ENCODE measurements at places on chromosomes 7 and 10.

- peak; percentile 66 for DNase-seq
Measured at GRCh38 chr7:104130726-104131125, 77.1 kb downstream of the ORC5 start.

GRCh38 chr10:74067373-74068352, 69.7 kb downstream of the VCL start:
- DNase-seq = no peak

DNA sequence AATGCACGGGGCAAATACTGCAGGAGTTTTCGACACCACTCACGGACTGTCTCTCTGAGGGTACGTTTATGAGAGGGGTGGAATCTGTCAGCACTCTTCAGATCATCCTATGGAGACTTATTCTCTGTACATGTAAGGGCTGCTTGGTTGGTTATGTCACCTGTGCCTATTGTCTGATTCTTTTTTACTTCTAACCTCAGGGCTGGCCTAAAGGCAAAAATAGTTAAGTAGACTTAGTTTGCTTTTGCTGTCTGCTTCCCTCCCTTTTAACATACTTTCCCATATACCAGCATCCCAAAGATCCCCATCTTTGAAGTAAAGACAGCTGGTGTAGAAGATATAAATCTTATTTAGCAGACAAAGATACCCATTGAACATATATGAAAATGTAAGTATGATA, 105.9 kb downstream of the PRKG1 start:
- DNase-seq = no peak

- DNase-seq = no peak
Measured at GRCh38 chr7:53811555-53812079, 730.6 kb upstream of the VSTM2A start.

DNA sequence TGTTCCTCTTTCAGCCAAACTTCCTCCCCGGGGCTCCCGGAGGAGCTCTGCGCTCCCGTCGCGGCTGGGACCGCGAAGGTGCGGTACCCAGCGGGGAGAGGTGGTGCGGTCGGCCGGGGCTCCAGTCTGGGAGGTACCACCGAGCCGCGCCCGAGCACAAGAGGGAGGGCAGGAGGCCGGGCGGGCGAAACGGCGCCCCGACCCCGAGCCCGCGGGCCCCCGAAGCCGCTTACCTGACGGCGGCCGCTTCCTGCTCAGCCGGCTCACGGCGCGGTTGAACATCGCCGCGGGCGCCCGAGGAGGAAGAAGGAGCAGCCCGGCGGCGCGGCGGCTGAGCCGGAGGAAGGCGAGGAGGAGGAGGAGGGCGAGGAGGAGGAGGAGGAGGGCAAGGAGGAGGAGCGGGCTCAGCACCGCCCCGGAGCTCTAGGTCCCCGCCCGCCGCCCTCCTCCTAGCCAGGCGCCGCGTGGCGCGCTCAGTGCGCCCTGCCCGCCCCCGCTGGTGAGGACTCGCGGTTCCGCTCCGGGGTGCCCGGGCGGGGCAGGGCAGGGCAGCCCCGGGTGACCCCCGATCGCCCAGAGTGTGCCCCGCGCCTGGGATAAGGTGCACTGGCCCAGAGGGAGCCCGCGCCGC, at the start of gene RGS10:
TSS of gene RGS10 (minus strand) at position 363 of the 631 bp plus-strand sequence. CDS start at position 282, 81 bp downstream.
- DNase-seq = peak; percentile 74

DNA sequence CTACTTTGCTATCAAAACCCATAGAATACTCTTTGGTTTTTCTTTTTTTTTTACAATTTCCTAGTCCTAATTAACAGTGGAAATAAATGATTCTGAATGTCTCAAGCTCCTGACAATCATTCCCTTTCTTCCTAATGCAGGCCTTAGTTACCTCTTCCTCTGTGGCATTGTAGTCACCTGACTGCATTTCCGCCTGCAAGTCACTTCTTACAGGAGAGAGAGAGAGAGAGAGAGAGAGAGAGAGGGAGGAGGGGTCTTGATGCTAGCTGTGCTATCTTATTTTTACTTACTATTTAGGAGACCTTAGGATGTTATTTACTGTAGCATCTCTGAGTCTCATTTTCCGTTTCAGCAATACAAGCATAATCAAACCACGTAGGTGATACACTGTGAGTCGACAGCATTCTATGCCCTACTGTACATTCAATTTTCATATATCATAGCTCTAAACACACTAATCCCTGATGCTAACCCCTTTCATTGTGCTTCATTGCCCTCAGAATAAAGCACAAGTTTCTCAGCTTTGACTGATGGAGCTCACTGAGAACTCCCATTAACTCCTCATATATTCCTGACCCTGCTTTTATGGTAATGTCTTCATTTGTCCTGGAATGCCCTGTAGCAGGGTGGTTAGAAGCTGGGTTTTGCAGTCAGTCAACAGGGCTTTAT, 1237.3 kb downstream of the XPNPEP1 start:
- no peak for DNase-seq

- DNase-seq = no peak
Measured at GRCh38 chr10:49382226-49382625, 13.7 kb downstream of the DRGX start.

GRCh38 chr7:42106562-42106961, 130.4 kb downstream of the GLI3 start:
- no peak for DNase-seq

DNA sequence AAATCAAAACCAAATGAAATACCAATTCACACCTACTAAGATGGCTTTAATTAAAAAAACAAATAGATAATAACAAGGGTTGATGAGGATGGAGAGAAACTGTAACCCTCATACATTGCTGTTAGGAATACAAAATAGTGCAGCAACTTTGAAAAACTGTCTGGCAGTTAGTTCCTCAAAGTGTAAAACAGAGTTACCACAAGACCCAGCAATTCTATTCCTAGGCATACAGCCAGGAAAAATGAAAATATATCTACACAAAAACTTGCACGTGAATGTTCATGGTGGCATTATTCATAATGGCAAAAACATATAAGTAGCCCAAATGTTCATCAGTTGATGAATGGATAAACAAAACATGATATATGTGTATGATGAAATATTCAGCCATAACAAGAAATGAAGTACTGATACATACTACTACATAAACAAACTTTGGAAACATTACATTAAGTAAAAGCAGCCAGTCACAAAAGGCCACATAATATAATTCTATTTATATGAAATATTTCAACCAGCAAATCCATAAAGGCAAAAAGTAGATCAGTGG, 83.5 kb downstream of the BRAF start:
- no peak for DNase-seq

DNA sequence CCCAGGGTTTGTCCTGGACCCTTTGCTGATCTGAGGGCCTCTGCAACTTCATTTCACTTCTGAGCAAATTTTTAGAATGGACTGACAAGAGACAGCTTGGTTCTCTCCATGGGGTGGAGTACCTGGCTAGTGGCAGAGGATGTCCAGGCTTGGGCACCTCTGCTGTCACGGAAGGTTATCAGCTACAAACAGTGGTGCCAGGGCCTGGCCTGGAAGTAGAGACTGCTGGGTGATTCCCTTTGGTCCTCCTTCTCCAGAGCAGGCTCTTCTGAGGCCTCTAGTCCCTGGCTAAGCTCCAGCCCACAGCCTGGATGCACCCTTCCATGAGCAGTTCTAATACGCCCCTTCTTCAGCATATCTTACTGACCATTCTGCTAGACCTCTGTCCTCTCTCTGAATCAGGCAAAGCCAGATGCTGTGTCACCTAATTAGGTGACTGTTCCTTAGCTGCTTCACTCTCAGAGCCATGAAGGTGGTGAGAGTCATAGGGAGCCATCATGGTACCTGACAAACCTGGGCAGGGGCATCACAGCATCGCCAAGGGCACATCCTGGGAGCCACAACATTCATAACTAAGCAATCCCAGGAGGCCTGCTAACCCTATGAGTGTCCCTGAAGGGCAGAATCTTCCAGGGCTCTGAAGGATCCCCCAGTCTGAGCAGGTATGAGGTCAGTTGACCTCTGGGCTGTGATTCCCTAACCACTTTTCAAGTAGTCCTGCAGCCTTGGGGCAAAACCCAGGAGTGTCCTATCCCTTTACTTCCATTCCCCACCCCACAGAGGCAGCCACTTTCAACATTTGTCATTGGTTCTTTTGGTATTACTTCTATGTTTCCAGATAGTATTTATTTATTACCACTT, 4.0 kb downstream of the ARHGAP22 start:
- DNase-seq = no peak

GRCh38 chr7:18421297-18422002, 74.1 kb upstream of the HDAC9 start:
- DNase-seq = no peak

- no peak for DNase-seq
Measured at GRCh38 chr10:96365571-96365970, 6.8 kb upstream of the OPALIN start.

GRCh38 chr10:90738885-90739284, 119.0 kb downstream of the HTR7 start:
- DNase-seq = no peak

GRCh38 chr10:71239946-71240795, 27.8 kb downstream of the UNC5B start:
- DNase-seq = no peak

GRCh38 chr10:100114976-100115770, 33.5 kb upstream of the CPN1 start:
- no peak for DNase-seq

- DNase-seq = no peak
Measured at GRCh38 chr7:77734659-77735421, 38.6 kb downstream of the RSBN1L start.

DNA sequence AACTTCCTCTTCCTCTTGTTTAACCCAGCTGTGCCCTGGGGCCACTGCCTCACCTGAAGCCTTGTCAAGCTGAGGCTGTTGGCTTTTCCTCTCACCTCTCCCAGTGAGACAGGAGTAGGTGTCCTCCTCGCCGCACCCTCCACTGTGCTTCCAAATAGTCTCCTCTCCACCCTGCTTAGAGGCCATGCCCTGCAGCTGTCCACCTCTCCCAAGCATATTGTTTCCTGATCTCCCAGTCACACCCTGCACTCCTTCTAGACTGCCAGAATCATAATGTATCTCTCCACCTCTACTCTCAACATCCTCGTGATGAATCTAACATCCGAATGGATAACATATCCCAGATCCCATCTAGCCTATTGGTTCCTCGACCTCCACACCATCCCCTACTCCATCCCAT, 196.3 kb upstream of the GHITM start:
- no peak for DNase-seq

GRCh38 chr10:23362879-23363792, 18.5 kb upstream of the C10orf67 start:
- DNase-seq = no peak

GRCh38 chr7:140539461-140539860, 60.2 kb upstream of the MKRN1 start:
- DNase-seq = no peak

DNA sequence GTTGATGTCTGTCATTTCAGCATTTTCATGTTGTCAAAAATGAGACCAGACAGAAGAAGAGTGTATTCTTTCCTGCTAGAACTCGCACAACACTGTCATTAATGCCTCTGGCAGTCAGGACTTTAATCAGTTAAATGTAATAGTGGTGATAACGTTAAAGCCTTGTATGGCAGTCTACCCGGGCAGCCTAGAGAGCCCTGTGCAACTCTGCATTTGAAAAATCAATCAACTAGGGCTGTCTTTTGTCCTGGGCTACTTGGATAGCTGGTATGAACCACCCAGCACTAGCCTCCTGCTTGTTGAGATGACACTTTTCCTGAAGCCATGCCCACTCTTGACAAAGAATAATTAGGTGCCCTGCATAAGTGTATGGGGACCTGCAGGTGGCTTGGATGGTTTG, 19.8 kb downstream of the MGMT start:
- DNase-seq = no peak

DNA sequence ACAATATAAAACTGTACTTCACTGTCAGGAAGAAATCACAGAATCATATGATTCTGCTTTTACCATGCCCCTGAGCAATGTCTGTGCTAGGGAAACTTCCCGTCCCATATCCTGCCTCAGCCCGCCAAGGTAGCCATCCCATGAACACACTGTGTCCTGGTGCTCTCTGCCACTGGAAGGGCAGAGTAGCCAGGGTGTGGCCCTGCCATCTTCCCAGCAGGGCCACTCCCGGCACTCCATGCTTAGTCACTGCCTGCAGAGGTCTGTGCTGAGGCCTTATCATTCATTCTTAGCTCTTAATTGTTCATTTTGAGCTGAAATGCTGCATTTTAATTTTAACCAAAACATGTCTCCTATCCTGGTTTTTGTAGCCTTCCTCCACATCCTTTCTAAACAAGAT, 31.8 kb downstream of the AP3M1 start:
- peak; percentile 41 for DNase-seq

- DNase-seq = peak; percentile 19
Measured at GRCh38 chr10:90579602-90580242, 278.1 kb downstream of the HTR7 start.

DNA sequence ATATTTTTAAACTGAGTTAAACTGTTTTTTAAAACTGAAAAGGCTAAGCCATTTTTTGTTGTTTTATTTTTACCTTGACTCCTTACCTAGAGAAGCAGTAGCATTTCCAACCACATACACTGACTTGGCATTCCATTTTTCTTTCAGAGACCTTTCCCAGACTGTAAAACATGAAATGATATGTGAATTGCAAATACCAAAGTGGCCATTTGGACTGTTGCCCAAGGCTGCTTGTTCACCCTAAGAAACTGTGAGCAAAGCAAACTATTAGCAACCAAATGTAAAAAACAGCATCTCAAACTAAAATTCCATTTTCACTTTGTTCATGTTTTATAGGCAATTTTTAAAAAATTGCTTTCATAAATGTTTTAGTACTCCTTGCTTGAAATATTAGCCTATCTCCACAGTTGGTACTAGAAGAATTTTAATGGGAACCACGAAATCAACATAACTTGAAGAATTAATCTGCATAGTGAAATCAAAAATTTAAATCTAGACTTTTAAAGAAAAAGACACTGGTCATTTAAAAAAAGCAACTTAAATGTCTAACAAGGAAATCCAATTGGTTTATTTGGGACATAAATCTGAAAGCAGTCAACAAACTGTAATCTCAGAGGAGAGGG, 10.8 kb downstream of the UROS start:
- DNase-seq = no peak

DNA sequence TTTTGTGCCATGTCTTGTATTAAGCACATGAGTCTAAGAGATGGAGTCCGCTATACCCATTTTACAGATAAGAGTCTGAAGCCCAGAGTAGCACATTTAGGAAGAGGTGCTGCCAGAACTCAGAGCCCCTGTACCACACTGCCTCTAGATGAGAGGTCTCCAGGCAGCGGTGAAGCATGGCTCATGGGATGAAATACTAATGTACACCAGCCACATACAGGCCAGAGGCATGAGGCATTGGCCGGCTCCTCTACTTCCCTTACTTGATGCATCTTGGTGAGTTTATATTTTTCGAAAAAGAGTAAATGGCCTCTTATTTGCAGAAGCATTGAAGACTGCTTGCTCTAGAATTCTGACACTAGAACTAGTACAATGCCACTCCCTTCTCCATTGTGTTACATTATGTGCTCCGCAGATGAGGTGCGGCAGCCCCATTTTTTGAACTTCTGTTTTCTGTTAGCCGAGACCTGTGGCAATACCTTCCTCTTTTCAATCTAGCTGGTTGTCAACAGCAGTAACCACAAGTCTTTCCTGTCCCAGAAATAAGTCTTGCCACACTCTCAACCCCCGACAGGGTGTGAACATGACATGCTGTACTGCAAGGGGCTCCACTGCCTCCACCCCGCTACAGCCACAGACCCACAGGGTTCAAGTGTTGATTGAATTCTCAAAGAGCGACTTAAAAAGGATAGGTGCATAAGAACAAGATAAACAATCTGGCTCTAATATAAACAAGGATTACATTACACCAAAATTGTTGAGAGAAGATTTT, 145.3 kb downstream of the CELF2 start:
- no peak for DNase-seq
